Right lobe of liver (tissue), 6 donors: ENCODE measurements at places on chromosomes 1 and 21.

DNA sequence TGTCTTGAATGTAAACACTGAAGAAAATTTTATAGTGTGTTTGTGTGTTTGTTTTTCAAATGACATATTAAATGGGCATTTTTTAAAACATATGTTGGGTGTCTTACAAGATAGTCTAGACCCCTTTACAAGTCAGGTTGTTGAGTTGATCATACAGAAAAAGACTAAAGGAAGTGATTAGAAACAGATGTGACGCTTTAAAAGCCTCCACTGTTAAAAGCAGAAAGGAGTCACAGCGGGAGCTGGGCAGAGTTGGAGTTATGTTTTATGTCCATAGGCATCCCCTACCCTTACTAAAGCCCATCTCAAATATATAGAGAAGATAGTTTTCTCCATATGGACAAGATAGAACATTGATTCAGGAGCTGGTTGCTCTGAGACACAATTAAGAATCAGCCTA is 393.9 kb downstream of the PLPP3 start:
- DNase-seq = no peak

- DNase-seq = no peak
Measured at GRCh38 chr1:235831148-235831547, 35.6 kb downstream of the LYST start.

DNA sequence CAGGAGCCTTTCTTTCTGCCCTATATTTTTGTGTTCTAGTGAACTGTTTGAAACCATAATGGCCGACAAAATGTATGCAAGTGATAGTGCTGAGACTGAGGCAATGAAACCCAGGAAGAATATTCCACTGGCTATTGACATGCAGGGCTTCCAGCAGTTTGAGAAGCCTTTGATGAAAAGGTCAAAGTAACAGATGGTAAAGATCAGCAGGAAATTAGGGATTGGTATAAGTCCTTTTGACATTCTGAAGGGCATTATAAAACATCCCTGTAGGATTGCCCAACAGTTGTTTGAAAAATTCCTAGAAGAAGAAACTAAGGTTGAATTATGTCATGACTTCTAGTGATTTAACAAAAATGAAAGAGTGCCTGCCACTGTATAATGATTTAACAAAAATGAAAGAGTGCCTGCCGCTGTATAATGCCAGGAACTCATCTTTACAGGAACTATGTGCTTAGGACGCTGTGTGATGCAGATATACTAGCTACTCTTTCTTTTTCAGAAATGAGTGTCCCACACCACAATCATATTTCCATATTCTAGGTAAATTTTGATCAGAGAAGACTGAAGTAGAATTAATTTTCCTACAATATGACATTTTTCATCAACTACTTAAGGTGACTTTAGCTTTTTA is 283.9 kb upstream of the ST6GALNAC5 start:
- DNase-seq = no peak

- DNase-seq = no peak
Measured at GRCh38 chr21:42698733-42699132, 45.3 kb downstream of the PDE9A start.

DNA sequence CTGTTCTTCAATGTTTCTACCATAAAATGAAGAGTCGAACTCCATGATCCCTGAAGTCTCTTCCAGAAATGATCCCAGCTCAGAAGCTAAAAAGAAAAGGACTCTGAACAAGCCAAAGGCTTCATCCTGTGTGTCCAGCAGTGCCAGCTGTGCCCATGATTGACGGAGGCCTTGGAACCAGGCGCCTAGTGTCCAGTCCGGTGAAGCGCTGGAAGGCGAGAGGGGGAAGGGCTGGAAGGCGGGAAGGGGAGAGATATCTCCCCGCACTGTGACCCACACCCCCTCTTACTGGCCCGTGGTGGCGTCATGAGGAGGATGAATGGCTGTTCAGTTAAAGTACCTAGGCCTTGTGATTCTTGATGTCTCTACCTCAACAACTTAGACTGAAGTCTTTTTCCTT is 10.4 kb upstream of the PLEKHA6 start:
- no peak for DNase-seq

DNA sequence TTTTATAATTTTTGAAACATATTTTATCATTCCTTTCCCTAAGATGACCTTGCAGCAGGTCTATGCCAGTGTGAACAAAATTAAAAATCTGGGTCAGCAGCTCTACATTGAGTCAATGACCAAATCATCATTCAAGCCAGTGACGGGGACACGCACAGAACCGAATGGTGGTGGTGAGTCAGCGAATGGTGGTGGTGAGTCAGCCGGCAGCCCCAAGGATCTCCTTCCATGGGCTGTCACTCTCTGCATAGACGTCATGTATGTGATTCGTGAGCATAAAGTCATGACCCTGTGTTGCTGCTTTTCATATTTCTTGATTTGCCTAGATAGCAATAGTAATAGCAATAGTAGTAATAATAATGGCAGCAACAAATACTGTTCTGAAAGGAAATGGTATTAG is 26.3 kb downstream of the PER3 start:
- no peak for DNase-seq

GRCh38 chr1:119865627-119866026 is 30.7 kb downstream of the ADAM30 start:
- DNase-seq = no peak

- DNase-seq = no peak
Measured at GRCh38 chr1:18907021-18907916, 4.9 kb upstream of the ALDH4A1 start.

DNA sequence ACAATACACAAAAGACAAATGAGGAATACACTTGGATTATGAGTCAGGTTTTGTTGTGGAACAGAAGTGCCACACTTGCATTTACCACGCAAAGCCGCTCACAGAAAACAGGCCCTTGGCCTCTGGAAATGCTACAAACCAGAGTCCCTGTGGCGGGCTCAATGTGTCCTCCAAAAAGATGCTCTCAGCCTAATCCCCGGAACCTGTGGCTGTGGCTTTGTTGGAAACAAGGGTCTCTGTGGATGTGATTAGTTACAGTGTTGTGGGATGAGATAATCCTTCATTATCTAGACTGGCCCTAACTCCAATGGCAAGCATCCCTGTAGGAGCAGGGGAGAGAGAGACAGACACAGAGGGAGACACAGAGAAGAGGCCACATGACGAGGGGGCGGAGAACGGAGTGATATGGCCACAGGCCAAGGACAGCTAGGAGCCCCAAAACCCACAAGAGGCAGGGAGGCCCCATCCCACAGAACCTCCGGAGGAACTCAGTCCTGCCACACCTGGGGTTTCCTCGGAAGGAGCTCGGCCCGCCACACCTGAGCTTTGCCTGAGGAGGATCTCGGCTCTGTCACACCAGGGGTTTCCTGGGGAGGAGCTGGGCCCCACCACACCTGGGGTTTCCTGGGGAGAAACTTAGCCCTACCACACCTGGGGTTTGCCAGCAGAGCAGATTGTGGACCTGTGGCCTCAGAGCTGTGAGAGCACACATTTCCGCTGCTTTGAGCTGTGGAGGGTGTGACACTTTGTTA is 55.4 kb downstream of the NPHP4 start:
- DNase-seq = no peak
